Ovary (tissue), 10 donors: ENCODE measurements at places on chromosomes 13 and 19.

GRCh38 chr13:58806401-58806800 is 1174.9 kb downstream of the PCDH17 start:
- no peak for DNase-seq

- no peak for DNase-seq
These were observed 24.6 kb upstream of the GARRE1 start for GRCh38 chr19:34229721-34230120.

- DNase-seq = no peak
These were observed 423.7 kb upstream of the TSHZ3 start for GRCh38 chr19:31772915-31773314.

DNA sequence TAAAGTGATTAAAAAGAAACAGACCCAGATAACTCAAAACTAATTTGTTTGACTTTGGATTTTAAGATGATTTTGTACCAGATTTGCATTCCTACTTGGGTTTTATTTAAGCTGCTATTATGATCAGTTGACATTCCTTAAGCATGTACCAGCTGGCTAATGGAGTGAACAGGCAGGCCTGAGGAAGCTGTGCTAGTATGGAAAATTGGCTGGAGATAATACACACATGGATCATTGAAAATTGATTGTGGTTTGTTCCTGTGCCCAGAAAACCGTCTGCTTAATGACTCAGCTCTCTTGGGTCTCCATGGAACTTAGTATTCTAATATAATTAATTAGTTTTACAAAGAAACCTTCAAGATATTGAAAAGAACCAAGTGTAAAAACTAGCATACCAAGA is 22.6 kb downstream of the POLR1D start:
- no peak for DNase-seq

GRCh38 chr19:5903056-5903623 is 450 bp downstream of the NDUFA11 start:
- no peak for DNase-seq

- peak; percentile 19 for DNase-seq
These were observed 57.6 kb downstream of the RASA3 start for GRCh38 chr13:114074671-114075315.

- DNase-seq = peak; percentile 32
These were observed 3.8 kb upstream of the ZNF626 start for GRCh38 chr19:20664901-20665781.

DNA sequence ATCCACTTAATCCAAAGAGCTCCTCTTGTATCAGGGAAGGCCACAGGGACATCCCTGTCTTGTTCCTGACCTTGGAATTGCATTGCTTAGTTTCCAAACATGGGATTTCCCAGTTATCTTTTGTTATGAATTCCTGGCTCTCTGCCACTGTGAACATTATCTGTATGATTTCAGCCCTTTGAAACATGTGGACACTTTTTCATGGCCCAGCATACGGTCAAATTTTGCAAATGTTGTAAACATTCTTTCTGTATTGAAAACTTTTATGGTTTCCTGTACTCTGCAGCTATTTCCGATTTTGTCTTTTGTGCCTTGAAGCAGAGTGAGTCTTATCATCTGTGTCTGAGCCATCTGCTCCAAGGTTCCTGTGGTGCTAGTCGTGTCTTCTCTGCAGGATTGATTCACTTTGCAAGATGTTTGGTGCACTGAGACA is 4.5 kb upstream of the CFAP97D2 start:
- DNase-seq = no peak

DNA sequence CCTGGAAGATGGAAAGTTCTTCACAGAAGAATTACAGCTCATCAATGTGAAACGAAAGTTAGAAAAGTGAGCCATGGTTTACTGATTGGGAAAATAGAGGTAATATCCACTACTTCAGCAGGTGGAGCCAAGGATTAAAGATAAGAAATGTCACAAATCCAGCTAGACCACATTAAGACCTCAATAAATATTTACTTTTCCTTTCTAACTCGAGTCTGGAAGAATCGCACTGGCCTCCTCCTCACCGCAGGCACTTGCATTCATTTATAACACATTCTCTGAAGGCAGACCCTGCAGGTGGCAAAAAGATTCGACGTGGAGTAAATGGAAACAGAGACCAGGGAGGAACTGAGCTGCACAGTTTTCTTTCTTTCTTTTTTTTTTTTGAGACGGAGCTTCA is 7.4 kb downstream of the SLC35E1 start:
- no peak for DNase-seq

DNA sequence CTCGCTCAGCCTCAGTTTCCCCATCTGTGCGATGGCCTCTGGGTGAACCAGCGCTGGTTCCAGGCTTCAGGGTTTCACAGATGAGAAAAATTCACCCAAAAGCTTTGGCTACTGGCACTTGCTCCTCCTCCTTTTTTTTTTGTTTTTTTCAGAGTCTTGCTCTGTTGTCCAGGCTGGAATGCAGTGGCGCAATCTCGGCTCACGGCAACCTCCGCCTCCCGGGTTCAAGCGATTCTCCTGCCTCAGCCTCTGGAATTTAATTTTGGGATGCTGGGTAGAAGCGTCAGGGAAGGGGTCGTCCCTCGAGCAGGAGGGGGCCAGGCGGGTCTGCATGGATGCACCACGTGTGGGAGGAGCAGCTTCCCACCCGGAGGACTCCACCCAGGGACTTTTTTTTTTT is 7.0 kb downstream of the PRSS57 start:
- DNase-seq = no peak

DNA sequence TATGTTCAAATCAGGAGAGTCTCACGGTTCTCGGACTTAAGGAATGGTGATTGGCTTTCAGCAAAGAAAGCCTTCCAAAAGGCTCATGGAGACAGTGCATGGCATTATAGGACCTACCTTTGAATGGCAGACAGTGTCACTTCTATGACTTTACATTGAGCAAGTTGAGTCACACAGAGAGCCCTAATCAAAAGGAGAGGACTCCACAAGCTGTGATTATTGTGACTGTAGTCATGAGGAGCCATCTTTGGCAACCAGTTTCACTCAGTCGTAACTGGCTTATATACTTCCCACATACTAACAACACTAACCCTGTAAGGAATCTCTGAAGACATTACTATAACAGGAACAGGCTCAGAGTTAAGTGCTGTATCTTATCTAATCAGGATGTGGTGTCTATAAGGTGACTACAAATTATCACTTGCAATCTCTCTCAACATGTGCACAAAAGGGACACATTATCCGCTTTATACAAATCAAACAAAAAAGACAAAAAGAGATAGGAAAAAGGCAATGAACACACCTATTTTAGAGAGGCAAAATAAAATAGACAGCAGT is 6.1 kb downstream of the LGALS14 start:
- no peak for DNase-seq

GRCh38 chr13:59444210-59444857 is 719.4 kb downstream of the DIAPH3 start:
- no peak for DNase-seq

- DNase-seq = no peak
These were observed 8.4 kb downstream of the ZNF573 start for GRCh38 chr19:37770985-37771384.

DNA sequence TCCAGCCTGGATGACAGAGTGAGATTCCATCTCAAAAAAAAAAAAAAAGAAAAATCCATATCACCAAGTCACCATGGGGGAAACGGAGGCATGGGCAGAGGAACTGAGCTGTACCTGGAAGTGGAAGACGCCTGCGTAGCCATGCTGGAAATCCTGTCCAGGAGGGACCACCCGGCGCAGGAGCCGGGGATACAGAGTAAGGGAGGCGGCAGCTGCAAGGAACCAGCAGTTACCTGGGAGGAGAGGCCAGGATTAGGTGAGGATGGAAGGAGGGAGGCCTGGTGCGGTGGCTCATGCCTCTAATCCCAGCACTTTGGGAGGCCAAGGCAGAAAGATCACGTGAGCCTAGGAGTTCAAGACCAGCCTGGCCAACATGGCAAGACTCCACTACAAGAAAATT is 2.0 kb downstream of the CAPN12 start:
- DNase-seq = no peak

DNA sequence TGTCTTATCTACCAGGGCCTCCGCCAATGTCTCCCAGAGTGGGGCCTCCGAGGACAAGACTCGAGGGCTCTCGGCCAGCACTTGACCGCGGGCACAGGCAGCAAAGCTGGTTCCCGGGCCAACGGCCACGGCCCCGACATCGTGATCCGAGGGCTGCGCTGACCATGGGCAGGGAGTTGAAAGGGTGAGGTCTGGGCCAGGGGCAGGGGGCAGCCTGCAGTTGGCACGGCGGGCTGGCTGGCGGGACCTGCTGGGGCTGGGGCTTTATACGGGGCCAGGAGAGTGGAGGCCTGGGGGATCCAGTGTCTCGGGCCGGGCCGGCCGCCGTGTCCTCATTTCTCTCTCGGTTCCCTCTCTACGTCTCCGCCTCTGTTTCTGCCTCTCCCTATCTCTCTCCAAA is 9.8 kb upstream of the LINGO3 start:
- no peak for DNase-seq

DNA sequence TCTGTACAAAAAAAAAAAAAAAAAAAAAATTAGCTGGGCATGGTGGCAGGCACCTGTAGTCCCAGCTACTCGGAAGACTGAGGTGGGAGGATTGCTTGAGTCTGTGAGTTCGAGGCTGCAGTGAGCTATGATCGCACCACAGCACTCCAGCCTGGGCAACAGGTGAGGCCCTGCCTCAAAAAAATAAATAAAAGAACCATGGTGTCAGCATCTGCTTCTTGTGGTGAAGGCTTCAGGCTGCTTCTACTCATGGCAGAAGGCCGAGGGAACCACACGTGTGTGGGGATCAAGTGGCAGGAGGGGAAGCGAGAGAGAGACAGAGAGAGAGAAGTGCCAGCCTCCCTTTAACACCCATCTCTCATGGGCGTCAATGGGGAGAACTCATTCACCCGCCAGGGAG is 13.5 kb downstream of the BCL3 start:
- no peak for DNase-seq

DNA sequence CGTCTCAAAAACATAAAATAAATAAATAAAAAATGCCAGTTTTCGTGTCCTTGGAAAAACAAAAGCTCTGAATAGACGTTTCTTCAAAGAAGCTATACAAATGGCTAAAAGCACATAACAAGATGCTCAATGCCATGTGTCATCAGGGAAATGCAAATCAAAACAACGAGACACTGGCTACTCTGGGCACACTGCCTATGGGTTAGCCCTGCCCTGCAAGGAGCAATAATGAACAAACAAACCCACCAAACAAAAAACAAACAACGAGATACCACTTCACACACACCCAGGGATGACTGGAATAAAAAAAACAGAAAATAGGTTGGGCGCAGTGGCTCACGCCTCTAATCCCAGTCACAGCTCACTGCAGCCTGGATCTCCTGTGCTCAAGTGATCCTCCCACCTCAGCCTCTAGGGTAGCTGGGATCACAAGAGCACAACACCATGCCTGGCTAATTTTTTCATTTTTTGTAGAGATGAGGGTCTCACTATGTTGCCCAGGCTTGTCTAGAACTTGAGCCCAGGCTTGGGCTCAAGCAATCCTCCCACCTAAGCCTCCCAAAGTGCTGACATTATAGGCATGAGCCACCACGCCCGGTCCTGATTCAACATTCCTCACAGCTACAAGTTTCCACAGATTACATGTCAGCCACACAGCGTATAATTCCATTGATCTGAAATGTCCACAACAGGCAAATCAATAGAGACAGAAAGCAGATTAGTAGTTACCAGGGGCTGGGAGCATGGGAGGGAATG is 15.5 kb upstream of the ISYNA1 start:
- DNase-seq = no peak

DNA sequence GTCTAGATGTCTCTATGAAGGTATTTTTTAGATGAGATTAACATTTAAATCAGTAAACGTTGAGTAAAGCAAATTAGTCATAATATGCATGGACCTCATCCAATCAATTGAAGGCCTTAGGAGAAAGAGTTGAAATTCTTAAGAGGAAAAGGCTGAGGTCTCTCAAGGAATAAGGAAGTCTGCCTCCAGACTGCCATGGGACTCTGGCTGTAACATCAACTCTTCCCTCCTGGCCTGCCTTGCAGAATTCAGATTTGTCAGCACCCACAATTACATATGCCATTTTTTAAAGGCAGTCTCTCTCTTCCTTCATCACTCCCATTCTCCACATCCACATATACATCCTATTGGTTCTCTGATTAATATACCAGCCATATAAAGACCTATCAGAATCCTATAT is 28.8 kb upstream of the INTS6 start:
- DNase-seq = no peak

DNA sequence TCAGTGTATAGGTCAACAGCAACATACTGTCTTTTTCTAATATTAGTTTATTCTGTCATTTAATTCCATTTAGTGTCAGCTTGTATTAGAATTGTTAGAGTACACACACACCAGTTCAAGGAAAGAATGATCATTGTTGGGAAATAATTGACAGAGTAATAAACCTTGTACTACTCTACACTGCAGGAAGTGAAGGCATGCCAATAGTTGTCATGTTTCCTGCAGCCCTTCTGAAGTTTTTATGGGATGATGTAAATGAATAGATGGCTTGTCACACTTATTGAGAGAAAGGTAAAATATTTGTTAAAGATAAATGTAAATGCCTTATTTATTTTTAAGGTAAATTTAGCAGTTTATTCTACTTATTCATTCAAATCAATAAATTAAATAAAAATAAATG is 306.9 kb upstream of the KLHL1 start:
- DNase-seq = no peak

- DNase-seq = no peak
These were observed 52.3 kb downstream of the CRTC1 start for GRCh38 chr19:18735752-18736151.

DNA sequence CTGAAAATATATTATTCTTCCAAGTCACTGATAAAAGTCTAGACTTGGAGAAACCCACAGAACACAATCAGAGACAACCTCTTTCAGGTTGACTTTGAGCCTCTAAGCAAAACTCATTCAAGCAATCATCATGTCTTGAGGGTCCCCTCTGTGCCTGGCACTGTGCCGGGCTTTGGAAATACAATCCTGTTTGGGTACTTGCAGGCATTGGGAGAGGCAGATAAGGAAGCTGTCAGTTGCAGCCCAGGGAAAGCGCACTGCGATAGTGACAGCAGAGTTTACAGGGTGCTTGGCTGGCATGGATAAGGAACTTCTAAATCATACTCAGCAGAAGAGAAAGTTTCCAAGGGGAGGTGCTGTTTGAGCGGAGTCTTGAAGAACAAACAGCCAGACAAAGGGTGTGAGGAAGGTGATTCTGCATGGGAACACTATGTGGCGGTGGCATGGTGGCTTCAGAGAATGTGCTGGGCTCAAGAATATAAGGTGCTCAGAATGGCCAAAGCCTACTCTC is 9.1 kb downstream of the SERP2 start:
- DNase-seq = no peak

DNA sequence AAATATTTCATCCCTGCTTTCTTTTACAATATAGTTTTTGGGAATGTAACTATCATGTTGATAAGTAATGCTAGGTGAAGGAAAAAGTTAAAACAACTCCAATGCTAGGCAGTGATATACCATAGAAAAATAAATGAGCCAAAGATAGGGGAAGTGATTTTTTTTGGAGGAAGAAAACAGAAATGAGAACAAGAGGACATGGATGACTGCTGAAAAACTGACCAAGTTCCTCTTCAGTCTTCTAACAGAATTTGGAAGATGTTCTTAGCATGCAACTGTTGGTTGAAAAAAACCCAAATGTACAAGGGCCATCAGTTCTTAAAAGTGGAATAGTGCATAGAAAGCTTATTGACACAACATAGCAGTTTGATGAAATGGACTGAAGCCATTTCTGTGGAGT is 262.5 kb upstream of the STARD13 start:
- no peak for DNase-seq

GRCh38 chr19:1864480-1865171 is 1.2 kb upstream of the KLF16 start:
- peak; percentile 70 for DNase-seq

GRCh38 chr13:94270556-94270955 is 208.9 kb downstream of the DCT start:
- no peak for DNase-seq
